ENCODE measurements at places on chromosomes 11 and 22. TPM values are rescaled to one million over a fixed set of nuclear protein-coding genes. Genes with fewer than 3 reads are reported as not detected.

The RABL2B gene
- 26.6 TPM for total RNA-seq

The C11orf91 gene
- total RNA-seq: not detected

The NRIP3 gene
- total RNA-seq: 0.91 TPM

The DDX6 gene
- total RNA-seq: 153 TPM
